ENCODE measurements at places on chromosomes 4 and X.

GRCh38 chrX:136587532-136587931 lies 55.5 kb downstream of the VGLL1 start:
- DNase-seq, result no peak

GRCh38 chrX:22366906-22367305 lies 94.2 kb downstream of the CBLL2 start:
- DNase-seq, result no peak

GRCh38 chr4:155473420-155474095 lies 96.8 kb upstream of the MAP9 start:
- no peak for DNase-seq

- peak; percentile 6 for DNase-seq
These were observed 26.8 kb downstream of the TRMT2B start for GRCh38 chrX:101025126-101025525.

DNA sequence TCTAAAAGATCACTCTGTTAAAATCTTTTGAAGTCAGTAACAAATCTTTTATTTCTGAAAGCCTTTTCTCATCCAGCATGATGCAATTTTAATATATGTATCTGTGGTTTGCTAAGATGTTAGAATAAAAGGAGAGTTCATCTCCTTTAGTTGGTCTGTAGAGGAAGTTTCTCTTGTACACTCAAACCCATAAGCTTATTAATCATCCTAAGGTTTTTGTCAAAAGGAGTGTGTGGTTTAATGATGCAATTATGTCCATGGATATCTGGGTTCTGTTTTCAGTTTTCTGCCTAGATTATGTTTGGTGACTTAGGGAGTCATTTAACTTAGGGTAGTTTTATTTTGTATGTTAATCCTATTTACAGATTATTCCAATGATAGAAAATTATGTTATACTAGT lies 52.1 kb upstream of the NDST4 start:
- no peak for DNase-seq

GRCh38 chrX:13669246-13669737 lies 16.4 kb downstream of the TCEANC start:
- DNase-seq, result peak; percentile 72

GRCh38 chr4:188732131-188732530 lies 592.9 kb downstream of the TRIML1 start:
- no peak for DNase-seq

GRCh38 chrX:149471397-149471796 lies 33.7 kb downstream of the IDS start:
- no peak for DNase-seq
